ENCODE measurements at places on chromosomes 12 and 14.

DNA sequence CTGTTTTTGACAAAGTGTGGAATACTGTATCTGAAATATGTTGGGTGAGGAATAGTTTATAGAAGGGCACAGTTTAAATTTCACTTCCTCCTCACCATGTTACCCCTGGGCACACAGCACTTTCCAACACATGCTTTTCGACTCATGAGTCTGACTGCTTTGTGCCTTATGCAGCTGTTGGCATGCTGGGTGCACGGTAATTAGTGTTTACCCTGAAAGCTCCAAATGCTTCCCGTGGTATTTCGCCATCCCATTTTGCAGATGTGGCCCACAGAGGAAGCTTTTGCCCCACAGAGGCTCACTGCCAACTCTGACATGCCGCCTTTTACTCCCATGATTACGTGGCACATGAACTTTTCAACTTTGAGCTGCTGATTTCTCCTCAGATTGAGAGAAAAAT lies 168.6 kb downstream of the PRKCH start:
- DNase-seq, result no peak

DNA sequence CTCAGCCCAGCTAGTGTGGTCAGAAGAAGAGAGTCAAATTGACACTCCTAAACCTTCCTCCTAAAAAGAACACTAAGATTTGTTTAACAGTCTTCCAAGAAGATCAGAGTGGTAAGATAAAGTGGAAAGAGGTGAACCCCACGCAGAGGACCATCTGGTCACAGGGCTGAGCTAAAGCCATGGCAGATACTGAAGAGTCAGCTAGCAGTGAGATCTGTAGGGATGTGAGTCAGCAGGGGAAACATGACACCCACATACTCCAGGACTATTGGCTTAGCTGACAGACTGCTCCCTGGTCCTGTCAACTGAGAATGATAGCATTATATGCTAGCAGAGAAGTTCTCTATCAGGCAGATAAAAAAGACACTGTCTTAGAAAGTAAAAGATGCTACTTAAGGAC lies 269.4 kb upstream of the ALG10 start:
- DNase-seq, result no peak

GRCh38 chr12:124434951-124435805 lies 132.2 kb downstream of the NCOR2 start:
- DNase-seq, result no peak

GRCh38 chr14:55221186-55221585 lies 29.8 kb upstream of the DLGAP5 start:
- DNase-seq, result no peak

GRCh38 chr12:111768159-111768895 lies 1.6 kb downstream of the ALDH2 start:
- no peak for DNase-seq

- no peak for DNase-seq
Measured at GRCh38 chr14:89924268-89924667, 30.3 kb downstream of the EFCAB11 start.

DNA sequence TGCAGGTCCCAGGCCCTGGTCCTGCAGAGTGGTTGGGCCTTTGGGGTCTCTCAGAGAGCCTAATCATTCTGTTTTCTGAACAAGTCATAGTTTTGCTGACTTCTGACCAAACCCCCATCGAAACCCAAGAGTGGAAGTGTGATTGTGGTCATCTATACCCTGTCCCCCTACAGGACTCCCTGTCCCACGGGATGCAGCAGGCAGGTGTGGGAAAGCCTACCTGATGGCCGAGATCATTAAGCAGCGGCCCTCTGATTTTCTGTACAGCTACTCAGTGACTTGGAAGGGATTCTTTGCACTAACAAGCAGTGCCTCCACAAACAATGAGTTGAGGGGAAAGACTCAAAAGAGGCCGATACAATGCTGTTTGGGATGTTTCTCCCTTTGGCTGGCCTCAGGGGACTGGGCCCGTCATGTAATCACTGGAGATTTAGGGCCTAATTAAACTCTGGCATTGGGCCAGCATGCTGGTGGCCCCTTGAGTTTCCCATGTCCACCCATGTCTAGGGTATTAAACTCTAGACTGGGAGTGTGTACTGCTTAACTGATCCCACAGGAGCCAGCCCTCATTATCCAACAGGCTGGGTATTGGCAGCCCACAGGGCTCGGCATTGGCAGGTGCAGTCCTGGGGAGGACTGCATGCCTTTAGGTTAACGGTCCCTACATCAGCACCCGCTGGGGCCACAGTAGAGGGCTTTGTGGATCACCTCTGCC lies 192.8 kb downstream of the ZFP36L1 start:
- DNase-seq, result no peak

GRCh38 chr12:13211859-13212664 lies 15.5 kb downstream of the EMP1 start:
- DNase-seq, result peak; percentile 63

DNA sequence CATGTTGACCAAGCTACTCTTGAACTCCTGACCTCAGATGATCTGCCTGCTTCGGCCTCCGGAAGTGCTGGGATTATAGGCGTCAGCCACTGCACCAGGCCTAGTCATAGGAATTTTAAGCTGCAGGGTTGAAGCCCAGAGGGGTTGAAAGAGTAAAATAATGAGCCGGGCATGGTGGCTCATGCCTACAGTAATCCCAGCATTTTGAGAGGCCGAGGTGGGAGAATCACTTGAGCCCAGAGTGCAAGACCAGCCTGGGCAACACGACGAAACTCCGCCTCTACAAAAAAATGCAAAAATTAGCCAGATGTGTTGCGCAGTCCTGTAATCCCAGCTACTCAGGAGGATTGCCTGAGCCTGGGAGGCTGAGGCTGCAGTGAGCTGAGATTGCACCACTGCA lies 69.6 kb downstream of the GALNT8 start:
- no peak for DNase-seq

- no peak for DNase-seq
Measured at GRCh38 chr14:75469606-75470237, 41.9 kb downstream of the JDP2 start.

DNA sequence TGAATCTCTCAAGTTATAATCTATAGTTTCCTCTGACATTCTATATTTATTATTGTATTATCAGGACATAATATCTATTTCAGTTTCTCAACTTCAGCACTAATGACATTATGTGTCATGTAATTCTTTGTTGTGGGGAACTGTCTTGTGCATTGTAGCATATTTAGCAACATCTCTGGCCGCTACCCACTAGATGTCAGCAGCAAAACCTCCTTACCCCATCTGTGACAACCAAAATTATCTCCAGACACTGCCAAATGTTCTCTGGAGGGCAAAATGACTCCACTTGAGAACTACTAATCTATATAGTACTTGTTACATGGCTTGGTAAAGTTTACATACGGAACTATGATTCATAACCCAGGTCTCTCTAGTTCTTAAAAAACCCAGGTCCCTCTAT lies 110.2 kb downstream of the RASSF9 start:
- no peak for DNase-seq
